RCC 7860 (cell line): ENCODE measurements at places on chromosomes 16 and 17.

DNA sequence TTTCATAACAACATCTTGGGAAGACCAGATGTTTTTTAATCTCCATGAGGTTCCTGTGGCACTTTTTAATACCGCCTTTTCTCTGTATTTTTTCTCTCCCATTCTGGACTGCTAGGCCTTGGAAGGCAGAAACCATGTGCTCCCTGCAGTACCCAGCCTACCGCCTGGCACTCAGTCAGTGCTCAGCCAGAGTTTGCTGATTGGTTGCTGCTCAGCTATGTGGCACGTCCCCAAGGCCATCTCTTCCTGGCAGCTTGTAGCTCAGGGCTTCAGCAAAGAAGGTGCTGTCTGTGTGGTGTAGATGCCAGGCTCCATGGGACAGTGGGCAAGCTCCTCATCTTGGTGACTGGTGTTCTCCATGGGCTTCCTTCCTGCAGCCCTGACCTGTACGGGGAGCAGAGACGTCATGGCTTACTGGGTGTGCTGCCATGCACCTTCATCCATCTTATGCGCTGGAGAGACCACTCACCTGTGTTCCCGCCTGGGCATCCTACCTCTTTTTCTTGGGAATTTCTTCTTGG lies 86.7 kb downstream of the CLEC16A start:
- DNase-seq, result no peak

DNA sequence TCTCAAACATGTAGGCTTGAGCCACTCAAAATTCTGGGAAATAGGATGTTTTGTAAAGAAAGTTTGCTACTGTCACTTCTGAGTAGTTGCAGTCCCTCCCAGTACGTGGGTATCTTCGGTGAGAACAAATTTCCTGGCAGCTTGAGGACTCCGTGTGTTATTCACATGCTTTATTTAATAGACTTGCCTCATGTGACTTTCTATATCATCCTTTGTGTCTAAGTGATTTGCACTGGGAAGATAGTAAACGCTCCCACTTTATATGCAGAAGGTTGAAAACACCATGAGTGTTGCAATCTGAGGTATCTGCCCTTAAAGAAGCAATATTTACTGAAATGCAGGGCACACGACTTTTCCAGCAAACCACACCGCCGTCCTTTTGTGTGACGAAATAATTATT lies 643.7 kb downstream of the MAF start:
- DNase-seq, result no peak

GRCh38 chr17:2459917-2460271 lies 51.8 kb downstream of the METTL16 start:
- DNase-seq, result no peak

DNA sequence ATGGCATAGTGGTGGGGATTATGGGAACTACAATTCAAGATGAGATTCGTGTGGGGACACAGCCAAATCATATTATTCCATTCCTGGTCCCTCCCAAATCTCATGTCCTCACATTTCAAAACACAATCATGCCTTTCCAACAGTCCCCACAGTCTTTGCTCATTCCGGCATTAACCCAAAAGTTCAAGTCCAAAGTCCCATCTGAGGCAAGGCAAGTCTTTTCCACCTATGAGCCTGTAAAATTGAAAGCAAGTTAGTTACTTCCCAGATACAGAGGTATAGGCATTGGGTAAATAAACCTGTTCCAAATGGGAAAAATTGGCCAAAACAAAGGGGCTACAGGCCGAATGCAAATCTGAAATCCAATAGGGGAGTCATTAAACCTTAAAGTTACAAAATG lies 1063.2 kb downstream of the CDH11 start:
- no peak for DNase-seq

DNA sequence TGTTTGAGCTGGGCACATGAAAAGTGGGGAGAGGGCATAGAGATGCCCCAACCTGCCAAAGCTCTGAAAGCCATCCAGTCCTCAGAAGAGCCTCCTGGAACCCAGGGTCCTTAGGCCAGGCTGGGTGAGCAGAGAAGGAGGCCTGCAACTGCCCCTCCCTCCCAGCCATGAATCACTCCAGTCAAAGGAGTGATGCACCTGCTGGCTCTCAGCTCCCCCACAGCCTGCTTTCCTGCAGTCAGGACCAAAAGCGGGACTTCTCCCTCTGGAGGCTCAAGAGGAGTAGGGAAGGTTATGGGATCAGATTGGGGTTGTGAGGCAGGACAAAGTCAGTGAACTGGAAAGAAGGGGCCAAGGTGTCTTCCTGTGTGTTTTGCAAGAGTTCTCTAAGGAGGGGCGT lies 145.6 kb downstream of the TMEM132E start:
- DNase-seq, result no peak

DNA sequence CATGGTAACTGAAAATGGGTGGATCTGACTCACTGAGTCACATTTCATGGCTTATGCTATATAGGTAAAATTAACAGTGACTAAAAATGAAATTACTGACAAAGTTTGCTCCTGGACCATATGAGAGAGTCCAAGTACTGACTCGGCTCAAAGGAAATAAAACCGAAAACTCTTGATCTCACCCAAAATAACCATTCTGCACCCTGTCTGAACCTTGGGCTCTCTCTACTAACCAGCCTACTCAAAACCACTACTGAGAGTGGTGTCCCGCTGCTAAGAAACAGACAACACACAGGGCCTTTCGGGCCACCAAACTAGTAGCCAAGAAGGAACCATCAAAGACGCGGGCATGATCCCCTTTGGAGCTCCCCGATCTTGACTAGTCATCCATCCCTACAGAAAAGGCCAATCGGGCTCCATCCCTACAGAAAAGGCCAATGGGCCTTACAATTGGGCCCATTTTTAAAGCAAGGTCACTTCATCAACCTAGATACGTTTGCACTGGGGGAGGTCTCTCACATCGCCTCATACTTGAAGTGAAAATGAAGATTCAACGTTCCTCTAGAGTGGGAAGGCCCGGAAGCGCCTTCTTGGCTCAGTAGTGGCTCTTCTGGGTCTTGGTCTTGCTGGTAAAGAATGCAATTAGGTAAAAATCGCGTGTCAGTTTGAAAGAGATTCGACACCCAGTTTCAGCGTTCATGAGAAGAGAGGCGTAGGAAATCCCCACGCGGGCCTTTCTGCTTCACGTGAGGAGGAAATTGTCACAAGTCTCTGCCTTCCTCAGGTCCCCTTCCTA lies 720 bp upstream of the ZPBP2 start:
- no peak for DNase-seq

- DNase-seq, result no peak
These were observed 66.9 kb downstream of the RNF213 start for GRCh38 chr17:80327518-80327917.

DNA sequence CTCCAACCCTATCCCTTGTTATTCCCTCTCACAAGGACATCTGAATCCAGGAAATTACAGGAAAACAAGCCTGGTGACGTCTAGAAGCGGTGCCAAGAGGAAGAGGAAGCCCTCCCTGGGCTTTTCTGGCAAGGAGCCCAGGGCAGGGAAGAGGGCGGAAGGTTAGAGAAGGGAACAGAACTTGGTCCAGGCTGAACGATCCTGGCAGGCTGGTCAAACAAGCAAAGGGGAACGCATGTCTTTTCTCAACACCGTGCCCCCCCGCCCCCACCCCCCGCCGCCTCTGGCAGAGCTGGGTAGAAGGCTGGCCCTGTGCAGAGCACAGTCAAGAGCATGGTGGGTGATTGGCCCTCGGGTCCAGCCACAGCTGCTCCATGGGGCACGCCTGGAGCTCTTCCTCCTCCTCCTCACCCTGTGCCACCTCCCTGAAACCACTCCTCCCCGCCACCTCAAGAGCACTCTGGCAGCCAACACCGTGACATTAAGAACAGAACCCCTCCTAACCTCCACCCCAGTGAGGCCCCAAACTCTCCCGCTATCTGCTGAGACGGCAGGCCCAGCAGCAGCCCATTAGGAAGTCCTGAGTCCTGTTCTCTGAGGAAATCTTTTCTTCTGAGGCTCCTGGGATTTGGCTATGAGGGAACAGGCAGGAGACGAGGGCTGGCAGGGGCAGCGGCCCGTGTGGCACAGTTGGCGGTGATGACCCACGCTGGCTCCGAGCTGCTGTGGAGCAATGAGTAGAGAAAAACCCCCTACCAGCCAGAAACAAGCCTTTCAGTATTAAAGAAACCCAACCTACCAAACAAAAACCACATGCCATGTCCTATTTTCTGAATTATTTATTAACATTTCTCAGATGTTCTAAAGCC lies 7.3 kb downstream of the C16orf86 start:
- no peak for DNase-seq

DNA sequence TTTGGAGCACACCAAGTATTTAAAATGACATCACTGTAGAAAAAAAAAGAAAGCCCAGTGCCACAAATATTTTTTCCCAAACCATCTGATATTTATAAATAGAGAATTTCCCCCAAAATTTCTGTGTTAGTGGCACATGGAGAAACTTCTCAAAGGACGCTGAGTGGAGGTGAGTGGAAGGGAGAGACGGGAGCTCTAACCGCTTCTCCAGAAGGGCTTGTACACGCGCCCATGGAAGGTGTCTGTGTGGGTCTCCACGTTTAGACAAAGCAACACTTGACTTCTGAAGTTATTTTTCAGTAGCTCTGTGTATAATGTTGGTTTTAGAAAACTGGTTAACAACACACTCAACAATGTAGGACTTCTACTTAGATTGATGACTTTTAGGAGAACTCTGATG lies 1.0 kb downstream of the MYOCD start:
- no peak for DNase-seq

DNA sequence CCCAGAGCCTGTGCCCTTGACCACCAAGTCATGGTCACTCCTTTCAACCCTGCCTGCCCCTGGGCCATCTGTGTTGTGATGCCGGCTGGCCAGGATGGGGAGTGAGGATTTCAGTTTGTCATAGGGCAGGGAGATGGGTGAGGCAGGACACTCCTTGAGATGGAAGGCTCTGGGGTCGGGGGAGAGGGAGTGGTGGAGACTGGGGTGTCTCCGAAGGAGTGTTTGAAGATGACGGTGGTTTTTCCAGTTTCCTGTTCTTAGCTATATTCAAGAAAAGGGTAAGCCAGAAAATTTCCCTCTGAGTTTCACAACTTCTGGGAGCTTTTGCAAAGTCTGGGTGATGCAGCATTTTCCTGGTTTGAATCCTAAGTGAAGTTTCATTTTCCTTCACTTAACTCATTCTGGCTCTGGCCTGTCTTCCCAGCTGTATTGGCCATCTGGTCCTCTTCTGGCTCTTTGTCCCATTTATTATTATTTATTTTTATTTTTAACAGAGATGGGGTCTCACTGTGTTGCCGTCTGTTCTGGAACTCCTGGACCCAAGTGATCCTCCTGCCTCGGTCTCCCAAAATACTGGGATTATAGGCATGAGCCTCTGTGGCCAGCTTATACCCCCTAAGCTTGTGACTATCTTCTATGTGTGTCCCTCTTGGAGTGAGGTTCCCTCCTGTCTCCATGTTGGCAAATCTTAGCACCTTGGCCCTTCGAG lies 27.7 kb downstream of the ABCC1 start:
- no peak for DNase-seq

DNA sequence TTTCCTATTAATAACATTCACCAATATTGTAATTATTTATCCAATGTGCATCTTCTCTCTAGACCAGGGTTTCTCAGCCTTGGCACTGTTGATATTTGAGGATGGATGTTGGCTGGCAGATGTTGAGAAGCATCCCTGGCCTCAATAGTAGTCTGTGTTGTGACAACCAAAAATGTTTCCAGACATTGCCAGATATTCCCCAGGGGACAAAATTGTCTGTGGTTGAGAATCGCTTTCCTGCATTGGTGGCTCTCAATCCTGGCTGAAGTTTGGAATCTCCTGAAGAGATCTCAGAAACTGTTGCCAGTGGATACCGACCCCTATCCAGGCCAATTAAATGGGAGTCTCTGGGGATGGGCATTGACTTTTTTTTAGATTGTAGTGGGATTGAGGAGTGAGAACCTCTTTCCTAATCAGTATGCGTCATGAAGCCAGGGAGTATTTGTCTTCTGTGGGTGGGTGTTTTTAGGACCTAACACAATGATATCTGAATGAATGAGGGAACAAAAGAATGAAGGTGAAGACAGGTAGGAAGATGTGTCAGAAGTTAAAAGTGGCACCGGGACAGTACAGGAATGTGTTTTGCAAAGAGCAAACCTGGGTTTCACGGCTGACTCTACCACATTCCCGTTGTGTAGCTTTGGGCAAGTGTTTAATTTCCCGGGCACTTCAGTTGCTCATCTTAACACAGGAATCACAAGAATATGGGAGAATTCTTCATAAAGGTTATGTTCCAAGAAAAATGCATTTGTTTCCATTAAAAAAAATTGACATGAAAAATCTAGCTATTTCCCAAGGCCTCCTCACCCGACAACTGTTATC lies 24.3 kb downstream of the HSD17B2 start:
- DNase-seq, result no peak

DNA sequence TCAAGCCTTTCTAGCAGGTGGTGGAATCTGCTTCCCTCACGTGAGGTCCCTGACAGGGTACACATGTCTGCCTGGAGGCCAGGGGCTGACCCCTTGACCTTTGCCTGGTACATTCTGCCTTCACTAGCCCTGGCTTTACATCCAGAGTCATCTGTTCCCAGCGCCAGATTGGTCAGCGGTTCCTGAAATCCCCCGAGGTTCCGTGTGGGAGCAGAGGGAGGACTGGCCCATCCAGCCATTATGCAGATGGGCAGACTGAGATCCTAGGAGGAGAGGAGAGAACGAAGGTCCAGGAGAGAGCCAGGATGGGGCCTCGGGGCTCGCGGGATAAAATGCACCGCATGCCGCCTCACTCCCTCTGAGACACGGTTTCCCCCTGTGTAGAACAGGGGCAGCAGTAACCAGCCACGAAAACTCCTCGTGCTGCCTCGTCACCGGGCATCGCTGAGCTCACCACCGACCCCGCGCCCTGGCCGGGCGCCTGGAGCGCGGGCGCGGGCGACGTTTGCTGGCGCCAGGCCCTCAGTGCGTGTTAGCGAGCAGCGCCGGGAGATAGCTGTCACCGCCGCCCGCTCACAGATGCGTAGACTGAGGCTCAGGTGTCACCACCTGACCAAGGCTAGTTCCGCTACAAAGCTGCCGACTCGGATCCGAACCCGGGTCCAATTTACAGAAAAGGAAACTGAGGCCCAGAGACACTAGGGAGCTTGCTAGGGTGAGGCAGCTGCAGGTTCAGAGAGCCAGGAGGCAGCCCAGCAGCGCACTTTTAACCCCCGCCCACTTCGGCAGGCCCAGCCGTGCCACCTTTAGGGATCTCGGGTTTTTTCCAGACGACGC lies 811 bp upstream of the MAP2K3 start:
- no peak for DNase-seq
